ENCODE measurements at places on chromosomes 12 and 14.
A peak's percentile ranks its signal among the peaks of the same experiment; 100 is the strongest.

DNA sequence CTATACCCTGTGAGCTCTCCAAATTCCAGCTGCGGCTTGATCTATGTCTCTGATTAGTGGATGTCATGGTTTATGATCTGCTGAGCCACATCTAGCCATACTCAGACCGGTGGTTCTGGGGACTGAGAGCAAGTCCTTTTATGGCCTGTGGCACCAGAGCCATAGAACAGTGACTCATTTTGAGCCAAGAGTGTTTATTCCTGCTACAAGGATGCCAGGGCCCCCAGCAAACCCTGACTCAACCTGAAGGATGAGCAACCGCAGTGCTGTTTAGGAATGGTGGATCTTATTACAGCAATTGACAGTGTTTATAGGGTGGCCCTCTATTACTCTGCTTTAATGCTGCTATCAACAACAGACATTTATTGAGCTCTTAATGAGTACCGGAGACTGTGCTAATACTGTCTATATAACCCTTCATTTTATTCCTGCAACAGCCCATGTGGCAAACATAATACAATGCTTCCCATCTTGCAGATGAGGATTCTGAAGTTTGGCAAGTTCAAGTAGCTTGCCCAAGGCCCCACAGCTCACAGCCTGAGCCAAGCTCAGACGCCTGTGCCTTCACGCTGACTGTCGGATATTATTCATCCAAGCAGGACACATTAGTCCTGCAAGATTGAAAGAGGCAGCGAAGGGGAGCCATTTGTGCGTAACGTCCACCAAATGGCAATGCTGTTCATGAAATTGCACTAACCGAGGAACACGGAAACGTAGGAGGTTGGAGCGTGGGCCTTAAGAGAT, 273.6 kb upstream of the PWP1 start:
- H3K27me3 ChIP-seq, result no peaks in the 10 kb centered on the region
- no peaks in the 10 kb centered on the region for H3K36me3 ChIP-seq
- H3K4me1 ChIP-seq, result peaks cover 5% of the 10 kb centered on the region
- no peak for DNase-seq
- no peak overlapping the region for H3K27ac ChIP-seq

DNA sequence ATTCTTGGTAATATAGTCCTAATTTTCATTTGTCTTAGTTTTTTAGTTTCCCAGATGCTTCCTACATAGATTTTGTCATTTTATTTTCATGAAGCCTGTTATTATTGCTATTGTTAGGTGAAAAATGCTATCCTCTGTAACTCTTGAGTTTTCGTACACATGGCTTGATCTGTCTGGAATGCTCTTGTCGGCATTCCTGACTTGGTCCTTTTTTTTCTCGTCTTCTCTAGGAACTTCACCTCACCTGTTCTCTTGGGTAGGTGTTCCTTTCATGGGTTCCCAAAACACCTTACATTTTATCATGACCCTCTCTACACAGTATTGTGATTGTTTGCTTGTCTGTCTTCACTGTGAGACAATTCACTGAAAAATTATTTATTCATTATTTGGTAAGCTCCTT, 267.4 kb downstream of the TMTC2 start:
- DNase-seq, result no peak
- H3K4me1 ChIP-seq, result peaks cover 51% of the 10 kb centered on the region
- peaks cover 9% of the 10 kb centered on the region for H3K36me3 ChIP-seq
- H3K27me3 ChIP-seq, result no peaks in the 10 kb centered on the region
- no peak overlapping the region for H3K4me3 ChIP-seq
- peak overlapping the region; percentile 69 for H3K27ac ChIP-seq

DNA sequence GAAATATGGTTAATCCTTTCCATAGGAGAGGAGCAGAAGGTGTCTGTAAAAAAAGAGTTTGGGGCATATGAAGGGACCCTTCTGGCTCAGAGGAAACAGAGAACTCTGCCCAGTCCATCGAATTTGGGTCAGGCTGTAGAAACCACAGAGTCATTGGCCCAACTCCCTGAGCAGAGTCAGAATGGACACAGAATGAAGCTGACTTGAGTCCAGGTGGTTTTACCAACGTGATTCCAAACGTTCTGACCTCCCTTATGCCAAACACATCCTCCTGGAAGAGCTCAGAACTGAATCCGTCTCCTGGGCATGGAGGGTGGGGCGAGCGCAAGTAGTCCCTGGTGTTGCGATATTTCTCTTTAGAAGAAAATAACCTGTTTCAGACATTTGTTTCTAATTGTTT, 138.8 kb downstream of the DAD1 start:
- H3K4me1 ChIP-seq, result peaks cover 12% of the 10 kb centered on the region
- H3K27me3 ChIP-seq, result peaks cover 17% of the 10 kb centered on the region

DNA sequence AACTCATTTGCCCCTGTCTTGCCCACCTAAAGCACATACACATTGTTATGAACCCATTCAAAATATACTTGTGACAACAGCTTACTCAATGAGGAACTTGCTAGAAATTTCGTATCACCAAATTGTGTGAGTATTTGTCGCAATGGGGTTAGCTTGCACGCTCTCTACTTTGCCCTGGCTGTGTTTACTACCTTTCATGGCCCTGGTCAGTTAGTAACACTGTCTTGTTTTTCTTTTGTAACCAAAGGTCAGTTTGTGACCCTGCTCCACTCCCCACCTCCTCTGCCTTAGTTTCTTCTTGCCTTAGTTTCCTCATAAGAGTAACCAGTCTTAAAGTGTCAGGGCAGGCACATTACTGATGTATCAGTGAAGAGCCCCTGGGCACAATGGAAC, 205.8 kb upstream of the EEA1 start:
- H3K4me1 ChIP-seq, result peaks cover 29% of the 10 kb centered on the region
- H3K27ac ChIP-seq, result peak overlapping the region; percentile 44
- no peak for DNase-seq
- no peaks in the 10 kb centered on the region for H3K36me3 ChIP-seq

DNA sequence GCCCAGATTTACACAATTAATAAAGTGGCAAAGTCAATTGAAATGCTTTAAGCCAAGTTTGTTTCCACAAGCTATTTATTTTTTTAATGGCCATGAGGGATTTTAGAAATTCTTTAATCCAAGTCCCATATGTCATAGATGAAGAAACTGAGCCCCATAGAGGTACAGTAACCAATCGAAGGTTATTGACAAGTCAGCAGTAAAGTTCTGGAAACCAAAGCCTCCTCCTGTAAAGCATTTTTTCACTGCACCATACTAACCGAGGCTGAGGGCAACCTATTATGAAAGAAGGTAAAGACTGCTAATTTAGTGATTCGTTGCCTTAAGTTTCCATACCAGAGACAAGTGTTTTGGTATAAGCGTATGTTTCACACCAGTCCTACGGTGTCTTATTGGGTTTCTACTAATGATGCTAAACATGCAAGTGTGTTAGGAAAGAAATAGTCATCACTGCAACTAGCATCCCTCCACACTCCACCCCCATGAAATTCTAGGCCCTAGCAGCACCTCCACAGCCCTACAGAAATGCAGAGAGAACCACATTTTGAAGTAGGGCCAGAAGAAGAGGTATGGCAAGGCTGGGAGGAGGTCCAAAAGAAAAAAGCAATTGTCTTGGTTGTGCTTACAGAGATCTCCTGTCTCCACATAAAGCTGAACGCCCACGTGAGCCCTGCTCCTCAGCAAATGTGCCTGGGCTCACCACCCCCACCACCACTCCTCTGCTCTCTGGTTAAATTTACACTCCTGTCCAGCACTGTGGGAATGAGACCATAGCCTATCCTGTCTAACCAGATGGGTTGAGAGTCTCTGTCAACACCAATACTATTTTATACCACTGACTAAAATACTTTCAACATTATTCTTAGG, 271.1 kb upstream of the G2E3 start:
- no peak overlapping the region for H3K27ac ChIP-seq
- no peak overlapping the region for H3K4me3 ChIP-seq
- H3K27me3 ChIP-seq, result peaks cover 2% of the 10 kb centered on the region
- no peaks in the 10 kb centered on the region for H3K36me3 ChIP-seq
- no peak for DNase-seq
- no peaks in the 10 kb centered on the region for H3K4me1 ChIP-seq

DNA sequence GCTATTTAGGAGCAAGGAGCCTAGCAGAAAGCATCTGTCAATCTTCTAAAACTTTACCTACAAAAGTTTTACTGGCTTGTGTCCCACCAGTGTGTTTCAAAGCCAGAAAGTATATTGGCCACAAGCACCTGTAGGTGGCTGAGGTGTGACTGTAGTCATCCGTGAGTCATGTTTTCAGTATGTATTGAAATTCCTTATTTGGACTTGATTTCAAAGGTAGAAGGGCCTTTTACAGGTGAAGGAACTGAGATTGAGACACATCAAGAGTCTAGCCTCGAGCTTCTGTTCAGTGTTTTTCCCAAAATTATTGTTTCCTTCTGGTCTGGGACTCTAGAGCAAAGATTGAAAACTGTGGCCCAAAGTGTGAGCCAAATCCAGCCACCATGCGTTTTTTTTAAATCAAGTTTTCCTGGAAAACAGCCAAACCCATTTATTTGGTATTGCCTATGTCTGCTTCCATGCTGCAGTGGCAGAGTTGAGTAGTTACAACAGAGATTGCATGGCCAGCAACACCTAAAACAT, 195.3 kb upstream of the BCL2L14 start:
- H3K27me3 ChIP-seq, result no peaks in the 10 kb centered on the region
- H3K4me3 ChIP-seq, result no peak overlapping the region
- no peak for DNase-seq
- peaks cover 45% of the 10 kb centered on the region for H3K4me1 ChIP-seq
- peaks cover 19% of the 10 kb centered on the region for H3K36me3 ChIP-seq

DNA sequence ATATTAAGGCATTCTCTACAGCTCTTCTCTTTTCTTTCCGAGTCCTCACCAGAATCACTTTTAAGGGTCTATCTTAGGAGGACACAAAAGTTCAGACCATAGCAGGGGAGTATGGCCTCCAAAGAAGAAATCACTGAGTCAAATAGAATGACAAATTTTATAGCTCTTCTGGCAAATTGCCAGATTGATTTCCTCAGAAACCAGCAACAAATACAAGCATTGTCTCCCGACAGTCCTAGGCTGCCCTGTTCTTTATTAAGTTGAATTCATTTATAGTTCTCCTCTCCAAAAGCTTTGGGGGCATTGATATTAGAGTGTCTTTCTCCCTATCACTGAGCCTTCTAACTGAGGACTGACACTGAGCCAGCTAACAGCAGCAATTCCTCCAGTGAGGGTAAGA, 156.4 kb upstream of the FRMD6 start:
- H3K36me3 ChIP-seq, result no peaks in the 10 kb centered on the region
- no peaks in the 10 kb centered on the region for H3K4me1 ChIP-seq
- H3K27ac ChIP-seq, result no peak overlapping the region
- no peaks in the 10 kb centered on the region for H3K27me3 ChIP-seq
- no peak overlapping the region for H3K4me3 ChIP-seq

DNA sequence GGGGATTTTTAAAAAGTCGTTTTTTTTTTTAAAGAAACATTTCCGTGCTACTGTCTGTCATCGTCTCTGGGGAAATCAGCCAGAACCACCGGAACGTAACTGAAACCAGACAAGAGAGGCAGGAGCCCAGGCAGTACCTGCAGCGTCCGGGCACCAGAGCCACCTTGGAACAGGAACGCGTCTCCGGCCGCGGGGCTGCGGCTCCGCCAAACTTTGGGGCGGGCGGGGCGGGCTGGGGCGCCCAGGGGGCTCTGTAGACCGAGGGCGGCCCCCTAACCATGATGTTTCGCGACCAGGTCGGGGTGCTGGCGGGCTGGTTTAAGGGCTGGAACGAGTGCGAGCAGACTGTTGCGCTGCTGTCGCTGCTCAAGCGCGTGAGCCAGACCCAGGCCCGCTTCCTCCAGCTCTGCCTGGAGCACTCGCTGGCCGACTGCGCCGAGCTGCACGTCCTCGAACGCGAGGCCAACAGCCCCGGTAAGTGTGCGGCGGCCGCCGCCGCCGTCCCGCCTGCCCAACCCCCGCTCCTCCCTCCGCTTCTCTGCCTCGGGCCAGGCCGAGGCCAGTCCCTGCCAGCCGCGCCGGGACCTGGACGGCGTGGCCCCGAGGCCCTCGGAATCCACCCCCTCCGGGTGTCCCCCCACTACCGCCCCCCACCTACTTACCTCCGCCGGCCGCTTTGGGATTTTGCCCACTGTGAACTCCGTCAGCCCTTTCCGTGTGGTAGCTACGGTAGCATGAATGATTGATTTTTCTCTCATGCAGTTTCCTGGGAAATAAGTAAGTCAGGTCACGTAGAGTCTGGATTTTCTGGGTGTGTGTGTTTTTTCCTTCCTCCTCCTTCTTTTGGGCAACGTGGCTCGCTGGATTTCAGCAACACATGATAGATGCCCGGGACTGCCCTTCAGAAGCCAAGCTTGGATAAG, 972 bp downstream of the SAMD4A start:
- H3K4me3 ChIP-seq, result peak overlapping the region; percentile 99
- peaks cover 9% of the 10 kb centered on the region for H3K36me3 ChIP-seq

- H3K27ac ChIP-seq, result no peak overlapping the region
- no peaks in the 10 kb centered on the region for H3K36me3 ChIP-seq
- H3K4me3 ChIP-seq, result no peak overlapping the region
These were observed 931.2 kb downstream of the NRXN3 start for GRCh38 chr14:79101388-79101787.

DNA sequence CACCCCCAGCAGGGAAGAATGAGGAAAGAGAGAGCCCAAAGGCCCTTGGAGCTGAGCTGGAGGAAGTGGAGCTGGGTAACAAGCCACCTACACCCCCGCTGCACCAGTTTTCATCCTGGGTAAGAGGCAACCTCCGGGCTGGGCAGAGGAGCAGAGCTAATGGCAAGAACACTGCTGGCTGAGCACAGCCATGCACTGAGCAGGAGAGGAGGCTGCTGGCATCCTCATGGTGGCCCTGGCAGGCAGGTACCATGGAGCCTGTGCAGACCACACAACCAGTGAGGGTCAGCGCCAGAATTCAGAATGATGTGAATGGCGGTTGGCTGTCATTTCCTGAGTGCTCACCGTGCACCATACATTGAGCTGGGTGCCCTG, 29.7 kb downstream of the PLEKHH1 start:
- no peak overlapping the region for H3K27ac ChIP-seq
- H3K4me3 ChIP-seq, result no peak overlapping the region
- peaks cover 7% of the 10 kb centered on the region for H3K27me3 ChIP-seq

DNA sequence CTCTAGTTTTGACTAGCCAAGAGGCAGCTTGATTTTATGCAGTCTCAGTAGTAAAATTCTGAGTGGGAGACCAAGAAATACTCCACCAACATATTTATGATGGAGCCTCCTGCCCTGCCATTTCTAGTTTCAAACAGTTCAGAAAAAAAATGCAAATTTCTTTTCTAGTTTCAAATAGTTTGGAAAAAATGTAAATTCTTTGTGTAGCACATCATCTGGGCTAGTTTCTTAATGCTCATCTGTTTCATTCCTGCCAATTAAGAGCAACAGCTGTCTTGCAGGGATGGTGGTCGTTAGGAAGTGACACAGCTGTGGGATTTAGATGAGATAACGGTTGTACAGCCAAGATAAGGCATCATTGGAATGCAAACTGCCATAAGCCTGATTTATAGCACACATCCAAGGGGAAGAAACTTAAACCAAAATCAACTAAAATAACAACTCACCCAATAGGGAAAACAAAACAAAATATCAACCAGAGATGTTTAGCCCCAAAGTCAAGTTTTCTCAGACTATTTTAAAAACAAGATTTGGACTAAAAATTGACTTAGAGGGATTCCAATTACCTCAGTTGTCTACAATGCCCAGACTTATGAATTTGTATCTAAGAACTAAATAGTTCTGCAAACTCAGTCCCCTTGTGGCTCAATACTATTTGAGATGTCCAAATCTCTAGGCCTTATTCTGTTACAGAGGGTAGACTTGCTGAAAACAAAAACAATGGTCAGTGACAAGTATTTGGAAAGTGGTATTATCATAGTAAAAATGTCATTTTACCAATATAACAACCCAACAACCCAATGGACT, 291.3 kb upstream of the ATP2B1 start:
- H3K27ac ChIP-seq, result peak overlapping the region; percentile 47
- no peaks in the 10 kb centered on the region for H3K27me3 ChIP-seq
- H3K4me3 ChIP-seq, result no peak overlapping the region
- no peak for DNase-seq

GRCh38 chr12:12807970-12808702, 5.0 kb upstream of the DDX47 start:
- no peak for DNase-seq
- H3K36me3 ChIP-seq, result no peaks in the 10 kb centered on the region
- peaks cover 39% of the 10 kb centered on the region for H3K4me1 ChIP-seq
- H3K27me3 ChIP-seq, result no peaks in the 10 kb centered on the region
- H3K4me3 ChIP-seq, result peak overlapping the region; percentile 31
